Pancreas (tissue), 10 donors: ENCODE measurements at places on chromosomes 11 and 22. TPM values are rescaled to one million over a fixed set of nuclear protein-coding genes. Genes with fewer than 3 reads are reported as not detected.
A peak's percentile ranks its signal among the peaks of the same experiment; 100 is the strongest.

DNA sequence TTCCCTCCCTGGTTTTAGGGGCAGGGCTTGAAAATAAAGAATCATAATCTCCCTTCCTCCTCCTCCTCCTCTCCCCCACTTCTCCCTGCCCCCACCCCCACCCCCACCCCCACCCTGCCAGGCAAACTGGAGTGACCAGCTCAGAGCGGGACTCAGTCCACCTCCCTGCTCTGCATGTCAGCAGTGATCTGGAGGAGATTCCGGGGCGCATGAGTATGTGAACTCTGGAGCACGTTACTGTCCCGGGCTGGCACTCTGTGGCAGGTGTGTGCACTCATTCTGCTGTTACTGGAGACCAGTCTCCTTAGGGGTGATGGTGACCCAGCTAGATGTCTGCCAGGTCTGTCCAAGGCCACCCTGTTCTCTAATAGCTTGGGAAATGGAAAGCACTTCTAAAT lies 33.9 kb downstream of the MARK2 start:
- no peaks in the 10 kb centered on the region for H3K27me3 ChIP-seq
- peaks cover 54% of the 10 kb centered on the region for H3K4me1 ChIP-seq
- peak overlapping the region; percentile 59 for H3K27ac ChIP-seq
- H3K4me3 ChIP-seq: no peak overlapping the region

GRCh38 chr11:59158206-59159068 lies 13.5 kb upstream of the DTX4 start:
- H3K27ac ChIP-seq: no peak overlapping the region
- no peaks in the 10 kb centered on the region for H3K27me3 ChIP-seq
- no peak for DNase-seq
- no peaks in the 10 kb centered on the region for H3K4me1 ChIP-seq
- no peak overlapping the region for H3K4me3 ChIP-seq

DNA sequence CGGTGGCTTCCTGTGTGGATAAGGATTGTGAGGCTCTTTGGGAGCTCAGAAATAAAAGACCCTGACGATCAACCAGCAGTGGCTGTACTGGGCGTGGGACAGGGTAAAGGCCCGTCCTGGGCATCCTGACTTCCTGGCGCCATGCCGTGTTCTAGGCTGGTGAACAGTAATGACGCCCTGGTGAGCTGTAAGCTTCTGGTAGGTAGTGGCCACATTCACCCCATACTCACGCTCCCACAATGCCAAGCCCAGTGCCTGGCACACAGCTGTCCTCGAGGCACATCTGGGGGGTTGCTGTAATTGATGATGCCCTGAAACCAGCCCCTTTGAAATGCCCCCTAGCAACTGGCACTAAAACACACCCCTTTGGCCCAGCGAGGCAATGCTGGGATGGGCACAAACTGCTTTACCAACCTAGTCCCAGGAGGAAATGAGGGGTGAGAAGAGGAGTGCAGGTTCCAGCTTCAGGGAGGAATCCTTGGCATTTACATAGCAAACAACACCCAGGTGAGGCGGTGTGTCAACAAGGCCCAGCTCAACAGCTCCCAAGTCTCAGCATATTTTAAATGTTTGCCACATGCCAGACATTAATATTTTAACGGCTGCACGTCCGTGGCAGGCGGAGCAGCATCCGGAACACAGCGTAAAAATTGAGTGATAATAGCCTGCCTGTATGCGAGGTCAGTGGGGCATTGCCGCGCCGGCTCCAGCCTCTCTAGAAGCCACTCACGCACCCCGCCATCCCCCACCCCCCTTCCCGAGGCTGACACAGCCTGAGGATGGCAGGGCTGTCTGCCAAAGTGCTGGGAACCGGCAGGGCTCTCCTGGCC lies 79.3 kb downstream of the DSCAML1 start:
- peak overlapping the region; percentile 59 for H3K27ac ChIP-seq
- H3K36me3 ChIP-seq: no peaks in the 10 kb centered on the region
- H3K27me3 ChIP-seq: no peaks in the 10 kb centered on the region

GRCh38 chr11:77497368-77497767 lies 23.5 kb upstream of the PAK1 start:
- no peak overlapping the region for H3K27ac ChIP-seq
- no peaks in the 10 kb centered on the region for H3K36me3 ChIP-seq
- no peaks in the 10 kb centered on the region for H3K27me3 ChIP-seq
- DNase-seq: no peak
- no peak overlapping the region for H3K4me3 ChIP-seq
- no peaks in the 10 kb centered on the region for H3K4me1 ChIP-seq

CD3D gene
- total RNA-seq: 1.0 TPM

DNA sequence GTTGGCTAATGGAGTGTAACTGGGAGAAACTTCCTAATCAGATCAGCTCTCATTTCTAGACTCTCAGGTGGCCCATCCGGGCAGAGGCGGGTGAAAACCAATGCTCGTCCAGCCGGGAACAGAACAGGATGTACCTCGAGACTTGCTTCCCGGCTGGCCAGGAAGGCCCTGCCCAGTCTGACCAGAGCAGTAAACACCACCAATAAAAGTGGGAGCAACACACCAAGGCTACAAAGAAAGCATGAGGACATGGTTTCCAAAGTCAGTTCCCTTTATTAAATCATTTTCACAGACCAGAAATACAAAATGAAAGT lies 940 bp upstream of the TNKS1BP1 start:
- no peak overlapping the region for H3K4me3 ChIP-seq
- H3K27me3 ChIP-seq: no peaks in the 10 kb centered on the region
- peaks cover 20% of the 10 kb centered on the region for H3K36me3 ChIP-seq
- H3K27ac ChIP-seq: peak overlapping the region; percentile 88
- peak; percentile 65 for DNase-seq

- peak; percentile 32 for DNase-seq
- peaks cover under 1% of the 10 kb centered on the region for H3K36me3 ChIP-seq
- H3K4me3 ChIP-seq: no peak overlapping the region
- H3K4me1 ChIP-seq: peaks cover 36% of the 10 kb centered on the region
- no peaks in the 10 kb centered on the region for H3K27me3 ChIP-seq
Observed at GRCh38 chr11:8719211-8719649, 36.6 kb downstream of the RPL27A start.

GRCh38 chr22:26430600-26430999 lies 1.5 kb downstream of the ASPHD2 start:
- no peaks in the 10 kb centered on the region for H3K27me3 ChIP-seq
- no peak overlapping the region for H3K27ac ChIP-seq
- no peaks in the 10 kb centered on the region for H3K36me3 ChIP-seq

DNA sequence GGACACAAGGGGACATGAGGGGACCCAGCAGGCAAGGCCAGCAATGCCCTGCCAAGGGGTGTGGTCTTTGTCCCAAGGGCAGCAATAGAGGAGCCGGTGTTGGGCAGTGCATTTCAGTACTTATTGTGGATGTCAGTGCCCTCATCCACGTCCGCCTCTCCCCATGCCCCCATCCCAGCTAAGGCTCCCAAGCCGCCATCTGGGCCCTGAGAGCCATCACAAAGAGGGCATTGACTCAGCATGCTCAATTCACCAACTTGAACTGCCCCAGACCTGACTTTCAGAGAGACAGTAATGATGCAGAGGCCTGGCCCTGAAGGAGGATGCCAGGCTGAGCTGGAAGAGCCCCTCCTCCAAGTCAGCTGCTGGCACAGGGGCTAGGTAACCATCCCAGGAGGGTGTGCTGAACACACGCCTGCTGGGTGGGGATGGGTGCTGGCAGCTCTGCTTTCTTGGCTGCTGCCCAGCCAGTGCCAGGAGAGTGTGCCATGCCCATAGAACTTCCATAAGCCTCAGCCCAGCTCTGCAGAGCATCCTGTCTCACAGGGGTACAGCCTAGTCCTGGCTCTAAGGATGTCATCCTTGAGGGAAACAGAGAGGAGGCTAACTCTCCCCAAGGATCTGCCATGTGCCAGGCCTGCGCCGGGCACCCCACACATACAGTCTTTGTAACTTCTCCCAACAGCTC lies 46.5 kb downstream of the PDE2A start:
- no peaks in the 10 kb centered on the region for H3K27me3 ChIP-seq
- H3K4me3 ChIP-seq: no peak overlapping the region
- no peak overlapping the region for H3K27ac ChIP-seq

- DNase-seq: no peak
- peaks cover 20% of the 10 kb centered on the region for H3K36me3 ChIP-seq
- no peak overlapping the region for H3K4me3 ChIP-seq
- no peaks in the 10 kb centered on the region for H3K4me1 ChIP-seq
- no peaks in the 10 kb centered on the region for H3K27me3 ChIP-seq
Observed at GRCh38 chr11:93689240-93689639, 27.8 kb downstream of the CEP295 start.

- no peaks in the 10 kb centered on the region for H3K27me3 ChIP-seq
- H3K27ac ChIP-seq: no peak overlapping the region
- H3K4me3 ChIP-seq: no peak overlapping the region
- H3K36me3 ChIP-seq: no peaks in the 10 kb centered on the region
- DNase-seq: no peak
Observed at GRCh38 chr11:75337195-75337654, 14.2 kb downstream of the ARRB1 start.

PLAAT3 gene
- 36.0 TPM for total RNA-seq

NXPE2 gene
- total RNA-seq: not detected

NOX4 gene
- total RNA-seq: 0.09 TPM

POTEH gene
- not detected for total RNA-seq

DNA sequence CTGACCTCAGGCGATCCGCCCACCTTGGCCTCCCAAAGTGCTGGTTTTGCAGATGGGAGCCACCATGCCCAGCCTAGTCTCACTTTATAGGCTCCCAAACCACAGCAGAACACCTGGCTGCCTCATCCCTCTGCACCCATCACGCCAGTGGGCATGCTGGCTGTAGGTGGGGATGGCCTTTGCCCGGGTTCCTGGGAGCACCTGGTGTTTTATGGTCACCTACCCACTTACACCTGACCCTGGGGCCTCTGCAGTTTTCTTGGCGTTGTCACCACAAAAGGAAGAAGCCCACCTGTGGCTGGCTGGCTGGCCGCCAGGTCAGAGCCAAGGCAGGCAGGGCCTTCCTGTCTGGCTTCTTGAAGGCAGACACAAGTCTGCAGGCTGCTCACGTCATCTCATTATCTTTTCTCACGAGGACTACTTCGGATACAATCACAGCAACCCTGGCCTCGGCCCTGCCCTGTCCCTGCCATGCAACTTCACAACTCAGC lies 8.2 kb downstream of the RRP7A start:
- no peak overlapping the region for H3K4me3 ChIP-seq
- no peak for DNase-seq
- H3K4me1 ChIP-seq: peaks cover 5% of the 10 kb centered on the region
- H3K36me3 ChIP-seq: no peaks in the 10 kb centered on the region

KCNQ1 gene
- total RNA-seq: 61.1 TPM

DNA sequence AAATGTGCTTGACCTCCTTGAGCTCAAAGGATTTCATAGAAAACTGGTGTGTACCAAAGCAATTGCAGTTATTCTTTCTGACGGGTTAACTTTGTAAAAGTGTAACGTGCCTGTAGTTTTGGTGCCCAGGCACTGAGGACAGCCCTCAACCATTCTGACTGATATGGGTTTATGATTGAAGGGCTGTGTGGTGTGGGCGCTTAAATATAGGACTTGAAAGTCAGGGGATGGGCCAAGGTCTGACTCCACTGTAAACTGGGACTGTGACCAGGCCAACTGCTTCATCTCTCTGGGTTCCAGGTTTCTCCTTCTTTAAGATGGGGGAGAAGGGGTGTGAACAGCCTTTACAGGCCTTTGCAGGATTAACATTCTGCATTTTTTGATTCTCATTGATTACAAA lies 191.1 kb upstream of the ARHGAP20 start:
- no peaks in the 10 kb centered on the region for H3K27me3 ChIP-seq
- no peak overlapping the region for H3K27ac ChIP-seq
- H3K4me3 ChIP-seq: no peak overlapping the region
- DNase-seq: no peak
- H3K4me1 ChIP-seq: no peaks in the 10 kb centered on the region

DNA sequence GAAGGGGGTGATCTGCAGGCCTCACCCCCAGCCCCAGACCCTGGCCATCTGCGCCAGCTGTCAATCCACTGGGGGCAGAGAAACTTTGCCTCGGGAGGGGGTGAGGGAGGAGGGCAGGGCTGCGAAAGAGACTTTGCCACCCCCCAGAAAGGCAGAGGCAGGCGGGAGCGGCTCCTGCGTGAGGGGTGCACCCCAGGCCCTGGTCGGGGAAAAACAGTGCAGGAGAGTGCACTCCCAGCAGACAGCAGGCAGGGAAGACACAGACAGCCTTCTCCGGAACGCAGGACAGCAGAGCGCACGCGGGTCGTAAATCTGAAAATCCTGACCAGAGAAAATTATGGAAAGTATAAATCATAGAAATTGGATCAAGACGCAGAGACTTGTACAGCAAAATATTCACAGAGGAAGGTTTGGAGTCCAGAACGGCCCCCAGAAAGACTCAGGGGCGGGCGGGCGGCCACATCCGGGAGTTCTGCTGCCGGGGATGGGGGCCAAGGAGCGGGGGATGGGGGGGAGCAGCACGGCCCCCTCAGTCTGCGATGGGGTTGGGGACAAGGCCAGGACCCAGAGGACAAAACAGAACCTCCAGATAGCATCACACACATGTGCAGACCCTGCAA lies 8.0 kb upstream of the MRPL23 start:
- no peak overlapping the region for H3K4me3 ChIP-seq
- no peaks in the 10 kb centered on the region for H3K36me3 ChIP-seq
- H3K27ac ChIP-seq: no peak overlapping the region

PLET1 gene
- not detected for total RNA-seq

PDGFD gene
- 52.1 TPM for total RNA-seq

DNA sequence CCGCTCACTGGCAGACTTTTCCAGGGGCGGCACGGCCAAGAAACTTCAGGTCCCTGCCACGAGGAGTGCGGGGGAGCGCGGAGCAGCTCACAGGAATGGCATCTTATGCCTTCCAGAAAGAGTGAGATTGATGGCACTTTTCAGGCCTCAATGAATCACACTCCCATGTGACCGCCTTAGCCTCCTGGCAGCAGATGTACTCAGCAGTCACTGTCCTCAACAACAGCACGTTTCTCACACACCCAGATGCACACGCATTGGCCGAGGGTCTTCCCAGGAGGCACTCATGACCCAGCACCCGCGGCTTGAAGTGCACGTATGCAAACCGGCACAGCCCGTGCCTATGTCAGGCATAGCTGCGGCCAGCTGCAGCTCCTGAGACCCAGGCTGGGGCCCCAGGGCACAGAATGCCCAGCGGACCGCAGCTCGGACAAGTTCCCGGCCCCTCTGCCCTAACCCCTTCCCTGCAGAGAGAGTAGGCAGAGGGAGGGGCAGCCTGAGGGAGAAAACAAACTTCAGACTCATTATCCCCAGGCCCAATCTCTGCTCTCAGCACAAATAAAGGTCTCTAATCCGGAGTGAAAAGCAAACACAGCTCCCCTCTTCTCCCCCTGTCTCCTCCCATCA lies 48.3 kb downstream of the RPUSD4 start:
- no peak overlapping the region for H3K4me3 ChIP-seq
- no peaks in the 10 kb centered on the region for H3K36me3 ChIP-seq
- DNase-seq: no peak

DNA sequence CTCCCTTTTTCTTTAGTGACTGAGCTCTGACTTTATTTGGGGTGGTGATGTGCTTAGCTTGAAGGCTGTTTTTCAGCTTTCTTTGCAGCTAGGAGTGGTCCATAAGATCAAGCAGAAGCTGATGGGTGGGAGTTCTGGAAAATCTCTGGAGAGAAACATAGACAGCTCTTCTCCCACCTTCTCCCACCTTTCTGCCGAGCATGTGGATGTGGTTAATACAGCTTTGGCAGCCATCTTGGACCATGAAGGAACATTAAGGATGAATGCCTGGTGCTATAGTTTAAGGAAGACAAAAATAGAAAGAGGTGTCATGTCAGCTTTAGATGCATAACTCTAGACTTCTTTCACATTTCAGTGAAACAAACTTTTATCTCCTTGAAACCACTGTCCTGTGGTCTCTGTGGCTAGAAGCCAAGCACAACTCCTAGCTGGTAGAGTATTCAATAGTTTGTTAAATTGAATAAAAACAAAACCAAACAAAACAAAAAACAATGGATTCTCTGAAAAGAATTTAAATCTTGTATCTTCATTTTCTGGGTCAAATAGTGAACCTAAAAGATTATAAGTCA lies 203.6 kb upstream of the SESN3 start:
- no peaks in the 10 kb centered on the region for H3K27me3 ChIP-seq
- no peaks in the 10 kb centered on the region for H3K4me1 ChIP-seq
- no peak for DNase-seq
